Natural killer cell treated with Interleukin-12 subunit alpha and Interleukin-12 subunit beta and Interleukin-15 and Interleukin-18, amount 100 ng/mL, for 72 hours (primary cell): ENCODE measurements at places on chromosomes 12 and 14. TPM values are rescaled to one million over a fixed set of nuclear protein-coding genes. Genes with fewer than 3 reads are reported as not detected.

GRCh38 chr12:131333136-131333535 is 377.8 kb upstream of the SFSWAP start:
- DNase-seq: no peak

Gene ADAM21
- not detected for total RNA-seq

Gene EPYC
- total RNA-seq: not detected

DNA sequence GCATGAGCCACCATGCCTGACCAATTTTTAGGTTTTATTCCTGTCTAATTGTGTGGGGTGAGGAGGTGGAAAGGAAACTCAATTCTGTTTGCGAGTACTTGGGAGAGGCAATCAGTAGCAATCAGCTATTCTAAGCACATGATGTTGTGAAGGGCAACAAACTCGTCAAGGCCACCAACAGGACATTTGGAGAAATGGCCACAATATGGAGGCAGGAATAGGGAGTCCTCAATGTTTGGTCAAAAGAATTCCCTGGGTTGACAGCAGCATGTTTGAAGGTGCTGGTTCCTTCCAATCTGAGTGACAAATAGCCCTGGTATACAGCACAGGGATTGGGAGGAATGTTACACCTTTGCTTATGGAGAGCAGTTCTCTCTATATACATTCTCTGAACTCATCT is 32.7 kb upstream of the USP44 start:
- no peak for DNase-seq

- DNase-seq: no peak
Observed at GRCh38 chr14:50311337-50311971, 575 bp downstream of the L2HGDH start.

GRCh38 chr14:21997300-21997699 is 323.7 kb upstream of the OR4E1 start:
- DNase-seq: no peak

Gene NGB
- not detected for total RNA-seq

DNA sequence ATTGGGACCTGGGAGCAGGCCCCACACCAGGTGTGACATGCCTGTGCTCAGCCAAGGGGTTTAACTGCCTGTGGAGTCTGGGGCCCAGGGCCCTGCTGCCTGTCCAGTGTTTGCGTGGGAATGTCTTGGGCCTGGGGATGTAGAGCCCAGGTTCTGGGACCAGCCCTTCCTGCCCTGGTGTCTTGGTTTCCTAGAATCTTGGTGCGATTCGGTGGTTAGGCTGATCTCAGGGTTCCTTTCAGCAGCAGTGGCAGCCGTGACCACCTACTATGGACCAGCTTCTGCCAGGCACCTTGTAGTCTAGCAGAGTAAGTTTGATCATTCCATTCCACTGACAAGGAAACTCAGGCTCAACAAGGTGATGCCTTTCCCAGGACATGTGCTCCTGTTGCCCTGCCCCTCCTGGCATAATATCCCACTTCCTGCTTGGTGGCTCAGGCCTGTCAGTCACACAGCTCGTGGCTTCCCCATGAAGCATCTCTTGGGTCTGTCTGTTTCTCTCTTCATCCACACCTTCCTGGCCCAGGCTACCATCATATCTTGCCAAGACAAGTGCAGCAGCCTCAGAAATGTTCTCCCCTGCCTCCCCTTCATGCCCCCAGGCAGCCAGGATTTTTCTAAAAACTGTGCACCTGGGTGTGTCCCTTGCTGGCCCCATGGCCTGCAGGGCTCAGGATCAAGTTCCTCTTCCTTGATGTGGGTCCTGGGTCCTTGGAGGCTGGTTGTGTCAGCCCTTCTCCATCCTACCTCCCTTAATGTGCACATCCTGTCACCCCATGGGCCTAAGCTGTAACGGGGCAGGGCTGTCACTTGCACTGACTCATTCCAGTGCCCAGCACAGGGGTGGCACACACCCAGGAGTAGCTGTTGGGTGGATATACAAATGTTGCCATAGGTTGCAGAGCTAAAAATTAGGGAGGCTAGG is 101.6 kb downstream of the SLC25A47 start:
- no peak for DNase-seq

DNA sequence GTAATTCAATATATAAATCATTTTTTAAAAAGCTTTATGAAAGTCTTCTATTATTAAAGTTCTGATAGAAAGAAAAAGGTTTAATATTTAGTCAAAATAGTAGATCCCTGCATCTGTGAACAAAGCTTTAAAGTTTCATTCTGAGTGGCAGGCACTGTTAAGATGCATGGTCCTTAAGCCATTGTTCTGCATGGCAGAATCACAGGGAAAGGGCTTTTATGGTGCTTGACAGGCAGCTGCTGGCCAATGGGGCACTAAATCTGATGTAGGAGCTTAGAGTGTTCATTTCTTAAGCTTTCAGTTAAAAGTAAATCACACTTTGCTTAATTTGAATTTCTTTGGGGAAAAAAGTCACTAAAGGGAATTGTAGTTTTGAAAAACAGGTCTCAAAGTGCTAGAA is 148.2 kb downstream of the PLEKHA5 start:
- no peak for DNase-seq

DNA sequence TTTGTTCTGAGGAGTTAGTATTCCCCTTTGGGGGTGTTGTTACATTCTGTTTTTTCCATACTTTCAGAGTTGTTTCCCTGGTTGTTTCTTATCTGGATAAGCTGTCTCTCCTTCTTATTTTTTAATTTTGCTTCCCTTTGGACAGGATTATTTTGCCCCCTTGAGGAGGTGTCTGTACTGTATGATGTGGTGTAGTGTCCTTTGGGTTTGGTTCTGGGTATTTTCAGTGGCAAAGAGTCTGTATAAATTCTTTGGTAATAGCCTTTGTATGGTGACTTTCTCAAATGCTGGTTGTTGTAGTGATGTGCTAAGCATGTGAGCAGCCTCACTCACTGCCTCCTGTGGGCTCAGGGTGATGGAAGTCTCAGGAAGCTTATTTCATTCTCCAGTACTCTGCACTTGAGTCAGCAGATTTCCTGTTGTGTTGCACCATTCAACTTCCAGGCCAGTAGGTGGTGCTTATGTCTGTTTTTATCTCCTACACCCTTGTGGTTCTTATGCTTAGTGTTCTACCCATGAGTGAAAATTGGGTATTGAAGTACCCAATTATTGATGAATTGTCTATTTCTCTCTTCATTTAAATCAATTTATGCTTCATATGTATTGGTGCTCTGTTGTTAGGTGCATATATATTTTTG is 103.3 kb upstream of the PMCH start:
- no peak for DNase-seq

GRCh38 chr14:59272633-59273032 is 84.2 kb downstream of the DAAM1 start:
- DNase-seq: no peak

DNA sequence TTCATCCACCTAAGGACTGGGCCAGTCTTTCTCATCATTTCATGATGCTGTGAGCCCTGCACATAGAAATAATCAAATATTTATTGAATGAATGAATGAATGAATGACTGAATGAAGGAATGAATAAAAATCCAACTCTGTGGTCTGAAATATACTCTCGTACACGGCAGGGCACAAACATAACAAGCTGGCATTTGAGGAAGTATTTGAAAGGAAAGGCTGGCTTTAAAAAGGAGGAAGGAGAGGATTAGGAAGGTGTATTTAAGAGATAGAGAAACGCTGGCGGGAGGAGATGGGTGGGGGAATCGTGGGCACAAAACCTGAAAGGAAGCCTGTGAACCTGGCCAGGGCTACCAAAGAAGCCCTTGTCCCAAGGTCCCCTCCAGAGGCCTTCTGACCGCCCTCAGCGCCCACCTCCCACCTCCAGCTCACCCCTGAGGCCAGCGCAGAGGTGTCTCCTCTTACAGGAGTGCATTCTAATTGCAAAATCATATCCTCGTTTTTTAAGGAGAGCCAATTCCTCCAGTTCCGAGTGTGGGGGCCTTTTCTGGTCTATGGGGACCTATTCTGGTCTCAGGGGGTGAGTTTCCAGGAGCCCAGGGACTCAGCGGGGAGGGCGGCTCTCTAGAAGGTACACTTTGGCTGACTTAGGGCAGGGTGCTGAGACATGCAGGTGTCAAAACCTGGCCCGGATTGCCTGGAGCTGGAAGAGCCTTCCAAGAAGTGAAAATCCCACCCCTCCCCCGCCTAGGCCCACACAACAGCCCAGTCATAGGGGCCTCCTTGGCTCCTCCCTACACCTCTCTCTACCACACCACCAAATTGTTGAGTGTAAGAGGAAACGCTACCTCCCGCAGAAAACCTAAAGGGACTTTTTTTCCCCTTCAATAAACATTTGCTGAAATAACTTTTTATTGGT is 8.7 kb upstream of the JDP2 start:
- DNase-seq: no peak

GRCh38 chr14:101711041-101711856 is 50.3 kb upstream of the PPP2R5C start:
- DNase-seq: no peak

GRCh38 chr12:125201940-125202339 is 136.7 kb downstream of the AACS start:
- no peak for DNase-seq

Gene TMTC1
- not detected for total RNA-seq

Gene GPR135
- total RNA-seq: 0.83 TPM

GRCh38 chr12:113222730-113223531 is 1.7 kb downstream of the TPCN1 start:
- DNase-seq: no peak

GRCh38 chr14:65243766-65244442 is 141.6 kb upstream of the MAX start:
- no peak for DNase-seq

Gene SGPP1
- 15.0 TPM for total RNA-seq

DNA sequence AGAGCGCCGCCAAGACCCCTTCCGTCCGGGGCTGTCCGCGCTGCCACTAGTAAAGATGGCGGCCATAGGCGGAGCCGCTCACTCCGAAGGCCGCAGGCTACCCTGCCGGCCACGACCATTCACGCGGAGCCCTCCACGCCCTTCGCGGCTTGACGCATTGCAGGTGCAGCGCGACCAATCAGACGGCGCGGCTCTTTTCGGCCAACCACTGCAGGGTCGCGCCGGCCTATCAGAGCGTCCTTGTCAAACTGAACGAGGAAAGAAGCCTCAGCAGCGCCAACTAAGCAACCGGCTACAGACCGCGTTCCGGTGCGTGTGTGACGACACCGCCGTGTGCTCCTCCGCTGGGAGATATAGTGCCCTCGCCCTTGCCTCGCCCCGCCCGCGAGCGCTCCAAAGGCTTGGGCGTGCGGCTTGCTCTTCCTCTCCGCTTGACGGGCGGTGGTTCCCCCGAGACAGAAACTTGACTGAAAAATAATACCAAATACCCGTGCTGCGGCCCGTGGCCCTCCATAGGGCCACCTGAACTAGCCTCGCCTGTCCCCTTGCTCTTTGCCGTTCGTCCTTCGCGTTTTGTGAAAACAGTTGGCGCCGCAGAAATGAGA is 13.6 kb upstream of the CALM1 start:
- peak; percentile 100 for DNase-seq

Gene VRTN
- not detected for total RNA-seq

DNA sequence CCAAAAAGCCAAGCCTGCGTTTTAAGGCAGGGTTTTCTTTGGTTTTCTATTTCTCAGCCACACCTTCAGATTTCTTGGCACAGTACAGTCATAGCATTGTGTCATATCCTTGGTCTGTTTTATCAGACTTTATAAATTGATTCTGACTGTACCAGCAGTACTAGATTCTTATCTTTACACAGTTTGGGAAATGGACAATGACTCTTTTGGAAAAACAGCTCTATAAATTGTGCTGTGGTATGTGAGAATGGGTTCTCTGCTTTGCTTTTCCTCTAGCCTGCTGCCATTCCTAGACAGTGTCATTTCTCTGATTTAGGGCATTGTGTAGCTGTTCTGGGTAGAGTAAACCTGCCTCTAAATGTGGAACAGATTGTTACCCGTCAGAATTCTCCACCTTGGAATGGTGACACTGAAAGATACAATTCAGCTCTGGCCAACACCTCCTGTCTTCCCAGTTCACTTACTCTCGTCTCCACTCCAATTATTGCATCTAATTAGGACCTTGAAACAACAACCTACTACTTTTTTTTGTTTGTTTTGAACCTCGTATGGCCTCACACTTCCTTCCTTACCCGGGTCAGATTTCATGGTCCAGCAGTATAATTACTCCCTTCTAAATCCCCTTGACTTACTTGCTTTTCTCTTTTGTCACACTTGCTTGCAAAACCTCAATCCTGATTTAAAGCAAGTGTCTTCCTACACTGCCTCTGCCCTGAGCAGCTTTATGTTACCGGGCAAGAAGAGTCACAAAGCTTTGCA is 226.3 kb downstream of the ERC1 start:
- no peak for DNase-seq

- DNase-seq: no peak
Observed at GRCh38 chr14:88825078-88825458, 617 bp downstream of the TTC8 start.

Gene SCNN1A
- total RNA-seq: not detected

DNA sequence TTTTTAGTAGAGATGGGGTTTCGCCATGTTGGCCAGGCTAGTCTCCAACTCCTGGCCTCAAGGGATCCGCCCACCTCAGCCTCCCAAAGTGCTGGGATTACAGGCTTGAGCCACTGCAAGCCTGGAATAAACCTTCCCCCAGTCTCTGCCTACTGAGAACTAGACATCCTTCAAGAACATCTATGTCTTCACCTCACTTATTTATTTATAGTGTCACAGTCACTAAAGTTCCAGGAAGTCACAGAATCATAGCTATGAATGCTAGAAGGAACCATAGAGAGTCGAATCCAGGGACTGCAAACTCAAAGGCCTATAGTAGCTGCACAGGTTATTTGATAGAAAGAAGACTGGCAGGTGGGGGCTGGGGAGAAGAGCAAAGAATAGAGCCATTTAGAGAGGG is 44.7 kb upstream of the NUDT4 start:
- DNase-seq: no peak

Gene WSCD2
- total RNA-seq: not detected

Gene ZDHHC22
- total RNA-seq: not detected

DNA sequence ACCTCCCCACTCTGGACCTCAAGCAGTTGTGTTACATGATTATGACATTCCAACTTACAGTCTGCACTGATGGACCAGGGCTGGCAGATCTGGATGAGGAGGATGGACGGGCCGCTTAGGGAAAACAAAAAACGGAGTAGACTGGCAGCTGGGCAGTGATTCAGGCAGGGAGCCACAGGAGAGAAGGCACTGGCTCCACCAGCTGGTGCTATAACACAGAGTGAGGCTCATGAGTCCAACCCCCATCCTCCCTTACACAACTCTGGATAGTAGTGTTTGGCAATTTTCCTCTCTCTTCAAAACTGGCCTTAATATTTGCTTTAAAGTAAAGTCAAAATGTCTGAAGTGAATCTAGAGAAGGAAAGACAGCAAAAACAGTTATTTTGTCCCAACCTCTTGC is 9.7 kb upstream of the RIC8B start:
- DNase-seq: no peak

Gene PKP2
- 0.25 TPM for total RNA-seq

Gene POTEM
- not detected for total RNA-seq

Gene HCAR3
- total RNA-seq: 0.50 TPM

GRCh38 chr12:105252901-105253300 is 16.9 kb upstream of the APPL2 start:
- DNase-seq: no peak

Gene LRP1-AS
- total RNA-seq: not detected

Gene NRXN3
- total RNA-seq: not detected

Gene RPL10L
- total RNA-seq: not detected

- DNase-seq: no peak
Observed at GRCh38 chr12:100993916-100994450, 199.4 kb downstream of the ANO4 start.

GRCh38 chr14:88248606-88249005 is 74.5 kb downstream of the KCNK10 start:
- no peak for DNase-seq

- peak; percentile 75 for DNase-seq
Observed at GRCh38 chr12:47837190-47838171, 17.8 kb upstream of the HDAC7 start.
